Hypothalamus (tissue), 51 donors: ENCODE measurements at places on chromosomes 6 and 20.

DNA sequence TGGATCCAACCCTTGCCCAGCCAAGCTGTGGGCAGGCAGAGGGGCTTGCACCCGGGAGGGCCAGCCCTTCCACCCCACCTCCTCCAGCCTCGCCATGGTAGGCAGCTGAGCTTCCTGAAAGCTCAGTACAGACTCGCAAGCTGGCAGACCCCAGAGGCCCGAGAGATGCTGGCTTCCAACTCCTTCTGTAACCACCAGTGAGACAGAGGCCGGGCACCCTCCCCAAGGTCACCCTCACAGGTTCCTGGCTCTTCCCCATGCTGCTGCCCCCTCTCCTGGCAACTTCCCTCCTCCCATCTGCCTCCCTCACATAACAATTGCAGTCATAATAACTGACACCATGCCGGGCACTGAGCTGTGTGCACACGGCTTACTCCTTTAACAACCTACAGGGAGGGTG, 26.2 kb upstream of the NOL4L start:
- DNase-seq = no peak

DNA sequence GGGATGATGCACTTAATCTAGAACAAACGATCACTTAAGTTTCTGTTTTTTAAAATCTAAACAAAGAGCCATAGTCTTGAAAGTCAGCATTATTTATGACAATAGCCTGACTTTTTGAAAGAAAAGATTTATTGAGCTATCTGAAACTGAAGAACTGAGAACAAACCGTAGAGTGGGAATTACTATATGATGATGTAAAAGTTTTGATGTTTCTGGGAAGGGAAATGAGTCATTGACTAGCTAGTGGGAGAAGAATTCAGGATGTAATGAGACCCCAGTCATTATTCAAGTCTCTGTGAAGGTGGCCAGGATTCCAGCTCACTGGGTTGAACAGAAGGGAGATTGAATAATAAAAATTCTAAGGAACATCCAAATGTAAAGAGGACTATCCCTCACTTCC, 83.4 kb upstream of the FABP7 start:
- no peak for DNase-seq

GRCh38 chr6:25301362-25301761, 22.2 kb downstream of the CARMIL1 start:
- DNase-seq = no peak

- no peak for DNase-seq
Observed at GRCh38 chr6:63213325-63213724, 2.1 kb downstream of the FKBP1C start.

- DNase-seq = no peak
Observed at GRCh38 chr6:43923376-43924221, 153.6 kb downstream of the VEGFA start.

- no peak for DNase-seq
Observed at GRCh38 chr6:25388776-25389175, 109.6 kb downstream of the CARMIL1 start.

DNA sequence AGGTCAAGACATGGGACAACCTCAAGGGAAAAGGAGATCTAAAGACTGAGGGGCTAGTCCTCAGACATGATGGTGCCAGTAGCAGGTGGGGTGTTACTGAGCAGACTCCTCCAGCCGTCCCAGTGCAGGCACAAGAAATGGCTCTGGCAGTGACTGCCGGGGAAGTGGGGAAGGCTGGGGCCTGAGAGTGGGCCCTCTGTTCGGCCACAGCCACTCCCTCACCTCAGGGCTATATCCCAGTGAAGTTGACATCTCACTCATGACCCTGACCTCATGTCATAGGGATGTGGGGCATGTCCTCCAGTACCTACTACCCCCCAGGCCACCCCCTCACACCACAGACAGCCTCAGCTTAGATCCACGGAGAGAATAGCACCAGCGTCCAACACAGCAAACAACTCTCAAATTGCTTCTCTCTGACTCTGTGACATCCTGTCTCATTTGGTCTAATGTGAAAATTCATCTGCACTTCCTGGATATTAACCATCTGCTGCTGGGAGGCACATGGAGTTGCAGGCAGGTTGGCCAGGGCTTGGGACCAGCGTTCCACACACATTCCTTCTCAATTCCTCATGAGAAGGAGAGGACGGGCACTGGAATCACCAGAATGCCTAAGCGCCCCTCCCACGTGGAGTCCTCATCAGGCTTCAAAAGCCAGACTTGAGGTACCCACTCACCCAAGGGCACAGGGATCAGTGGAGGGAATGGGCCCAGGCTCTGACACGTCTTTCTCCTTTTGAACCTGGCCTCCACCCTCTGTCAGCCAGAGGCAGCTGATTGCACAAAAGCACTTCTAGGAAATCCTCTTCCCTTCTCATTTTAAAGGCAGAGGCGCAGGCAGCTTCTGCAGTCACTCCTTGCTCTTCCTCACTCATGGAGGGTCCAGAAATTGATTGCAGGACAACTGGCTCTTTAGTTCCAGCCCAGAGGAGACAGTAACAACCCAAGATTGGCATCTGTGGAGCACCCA, 163.6 kb upstream of the CST7 start:
- DNase-seq = no peak
